NCI-H1105 (cell line): ENCODE measurements at places on chromosomes 16 and 17.

- no peak for DNase-seq
These were observed 88.9 kb upstream of the HLF start for GRCh38 chr17:55175788-55176427.

DNA sequence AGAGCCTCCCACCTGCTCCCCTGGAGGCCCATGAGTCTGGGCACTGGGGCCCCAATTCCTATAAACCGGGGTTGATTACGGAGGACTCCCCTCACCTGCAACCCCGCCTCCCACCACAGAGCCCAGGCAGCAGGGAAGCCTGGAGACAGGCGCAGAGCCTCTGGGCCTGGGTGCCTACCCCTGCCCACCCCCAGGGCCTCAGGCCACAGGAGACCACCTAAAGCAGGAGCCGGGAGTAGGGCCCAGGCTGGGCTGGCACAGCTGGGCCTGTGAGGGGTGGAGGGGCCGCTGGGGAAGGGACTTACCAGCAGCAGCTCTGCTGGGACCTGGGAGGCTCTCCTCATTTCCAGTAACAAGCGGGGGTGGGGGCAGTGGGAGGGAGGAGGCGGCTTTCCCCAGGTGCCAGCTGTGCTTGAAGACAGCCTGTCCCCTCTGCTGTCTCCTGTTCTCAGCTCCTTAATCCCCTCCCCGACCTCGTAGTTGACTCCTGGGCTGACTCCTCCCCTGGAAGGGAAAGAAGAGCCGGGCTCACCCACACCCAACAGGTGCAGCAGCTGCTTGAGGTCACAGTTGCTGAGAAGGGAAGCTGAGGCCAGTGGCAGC, 46.8 kb downstream of the TMEM235 start:
- no peak for DNase-seq

DNA sequence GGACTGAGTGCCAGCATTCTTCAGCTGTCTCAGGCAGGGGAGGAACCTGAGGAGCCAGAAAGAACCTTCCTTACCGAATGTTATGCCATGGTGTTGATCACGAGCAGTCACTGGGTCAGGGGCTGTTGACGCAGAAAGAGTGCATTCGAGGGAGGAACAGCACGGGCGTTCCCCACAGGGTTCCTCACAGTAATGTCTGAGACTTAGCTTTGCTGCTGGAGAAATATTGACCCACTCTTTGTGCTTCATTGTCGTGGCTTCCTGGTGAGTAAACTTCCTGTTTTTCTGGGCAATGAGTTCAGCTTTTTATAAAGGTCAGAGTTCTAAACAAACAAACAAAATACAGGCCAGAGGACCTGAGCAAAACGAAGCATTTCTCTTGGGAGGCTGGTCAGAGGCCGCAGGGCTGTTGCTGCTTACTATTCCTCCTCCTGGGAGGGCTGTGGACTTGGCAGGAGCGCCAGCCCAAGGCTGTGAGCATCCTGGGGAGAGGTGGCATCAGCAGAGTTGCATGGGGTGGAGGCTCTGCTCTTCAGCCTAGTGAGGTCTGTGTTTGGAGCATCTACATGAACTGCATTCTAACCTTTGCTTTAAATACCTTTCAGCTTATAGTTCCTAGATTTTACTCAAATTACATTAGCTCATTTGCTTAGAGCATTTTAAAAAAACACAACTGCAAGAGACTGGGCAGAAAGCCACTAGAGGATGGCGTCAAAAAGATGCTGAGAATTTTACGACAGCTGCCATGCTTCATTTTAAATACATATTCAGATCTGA, 143.1 kb upstream of the CACNG5 start:
- no peak for DNase-seq

- DNase-seq: no peak
These were observed 49.8 kb downstream of the IRF8 start for GRCh38 chr16:85948616-85949265.

GRCh38 chr17:65102788-65103187, 34.4 kb upstream of the RGS9 start:
- DNase-seq: no peak

GRCh38 chr17:60102632-60103096, 23.9 kb upstream of the HEATR6 start:
- DNase-seq: no peak

- DNase-seq: no peak
These were observed 113.3 kb downstream of the AATF start for GRCh38 chr17:37062021-37062420.
